ENCODE measurements at places on chromosomes 3 and 15.

DNA sequence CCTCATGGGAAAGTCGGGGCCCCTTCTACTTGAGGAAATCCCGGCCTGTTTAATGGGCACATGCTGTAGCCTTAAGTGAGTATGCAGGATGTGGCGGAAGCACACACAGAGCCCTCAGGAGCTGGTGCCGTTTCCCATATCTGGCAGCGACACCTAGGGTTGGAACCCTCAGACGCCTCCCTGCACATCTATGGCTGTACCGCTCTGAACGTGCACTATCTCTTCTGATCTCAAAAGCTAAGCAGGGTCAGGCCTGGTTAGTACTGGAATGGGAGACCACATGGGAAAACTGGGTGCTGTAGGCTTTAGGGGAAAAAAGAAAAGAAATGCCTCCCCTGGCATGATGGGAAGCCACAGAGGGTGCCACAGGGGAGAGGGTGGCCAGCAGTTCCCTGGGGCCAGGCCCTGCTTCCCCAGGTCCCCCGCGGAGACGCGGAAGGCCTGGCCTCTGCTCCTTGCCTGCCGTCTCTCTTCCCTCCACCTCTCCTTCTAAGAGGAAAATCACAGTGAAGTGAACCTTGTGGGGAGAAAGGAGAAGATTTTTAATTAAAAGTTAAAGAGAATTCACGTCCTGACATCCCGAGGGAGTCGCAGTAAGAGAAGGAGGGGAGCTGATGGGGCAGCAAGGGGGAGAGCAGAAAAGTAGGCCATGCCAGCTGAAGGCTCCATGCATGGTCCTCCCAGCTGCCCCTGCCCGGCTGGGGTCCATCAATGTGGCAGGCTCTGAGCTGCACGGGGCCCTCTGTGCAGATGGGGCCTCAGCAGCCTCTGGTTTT lies 60.5 kb upstream of the TMEM115 start:
- DNase-seq = no peak

DNA sequence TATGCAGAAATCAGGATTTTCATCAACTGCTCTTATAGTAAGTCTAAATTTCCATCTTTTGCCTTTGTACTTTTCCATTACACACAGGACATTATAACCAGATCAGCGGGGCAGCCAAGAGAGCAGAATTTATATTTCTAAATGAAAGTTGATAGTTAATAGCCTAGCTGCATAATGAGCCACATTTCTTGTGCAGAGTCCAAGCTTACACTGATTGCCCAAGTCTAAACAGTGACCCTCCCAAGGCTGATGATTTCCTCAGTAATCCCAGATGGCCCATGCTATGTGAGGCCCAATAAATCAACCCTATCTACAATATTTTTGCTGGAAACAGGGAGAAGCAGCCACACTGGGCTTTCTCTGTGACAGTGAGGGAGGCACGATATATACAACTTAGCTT lies 475.8 kb upstream of the KCNMB2 start:
- DNase-seq = no peak

DNA sequence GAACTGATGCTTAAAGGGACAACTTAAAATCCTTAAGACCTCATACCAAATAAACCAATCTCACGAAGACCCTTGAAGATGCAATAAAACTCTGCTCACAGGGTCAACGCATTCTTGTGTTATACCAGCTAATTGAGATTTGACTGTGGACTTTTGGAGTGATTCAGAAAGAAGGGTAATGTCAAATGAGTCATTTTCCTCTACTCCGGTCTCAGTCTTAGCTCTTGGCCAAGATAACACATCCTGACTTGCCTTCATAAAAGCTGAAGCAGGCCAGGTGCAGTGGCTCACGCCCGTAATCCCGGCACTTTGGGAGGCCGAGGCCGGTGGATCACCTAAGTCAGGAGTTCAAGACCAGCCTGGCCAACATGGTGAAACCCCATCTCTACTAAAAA lies 3.8 kb downstream of the PKM start:
- DNase-seq = no peak

DNA sequence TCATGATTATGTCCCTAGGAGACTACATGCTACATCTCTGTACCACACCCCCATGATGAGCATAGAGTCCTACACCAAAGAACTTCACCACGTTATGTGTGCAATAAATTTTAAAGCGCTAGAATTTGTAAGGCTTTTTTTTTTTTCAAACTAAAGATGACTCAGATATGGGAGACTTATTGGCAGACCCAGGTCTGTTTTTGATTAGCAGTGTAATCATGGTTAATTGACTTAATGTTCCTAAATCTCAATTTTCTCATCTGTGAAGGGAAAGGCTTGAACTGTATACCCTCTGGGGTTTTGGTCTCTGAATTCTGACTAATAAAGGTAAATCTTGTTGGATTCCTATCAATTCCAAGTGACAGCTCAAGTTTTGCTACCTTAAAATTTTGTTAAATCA lies 26.4 kb downstream of the ABI3BP start:
- DNase-seq = no peak

DNA sequence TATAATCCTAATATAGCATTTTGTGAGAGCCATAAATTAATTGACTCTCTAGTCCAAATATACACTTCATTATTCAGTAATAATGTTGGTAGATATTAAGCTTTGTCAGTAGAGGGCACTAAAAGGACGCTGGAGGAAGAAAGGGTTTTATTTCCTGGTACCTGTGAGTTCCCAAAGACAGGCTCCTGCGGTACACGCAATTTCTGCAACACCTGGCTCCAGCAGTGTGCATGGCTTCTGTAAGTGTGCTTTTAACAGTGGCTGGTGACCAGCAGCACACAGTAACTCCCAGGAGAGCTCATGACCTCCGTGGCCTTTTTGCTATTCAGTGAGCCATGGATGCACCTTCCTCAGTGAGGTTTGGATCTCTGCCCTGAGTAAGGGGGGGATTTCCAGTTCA lies 338.3 kb upstream of the ZNF385D start:
- peak; percentile 38 for DNase-seq

- no peak for DNase-seq
Measured at GRCh38 chr15:67533873-67534272, 8.6 kb upstream of the MAP2K5 start.

All from iPS-NIHi11 (cell line).